ENCODE measurements at places on chromosomes 5 and 9.

GRCh38 chr9:115604831-115605483 is 487.0 kb upstream of the TNC start:
- no peak for DNase-seq

GRCh38 chr5:135494196-135494595 is 41.6 kb downstream of the NEUROG1 start:
- no peak for DNase-seq

DNA sequence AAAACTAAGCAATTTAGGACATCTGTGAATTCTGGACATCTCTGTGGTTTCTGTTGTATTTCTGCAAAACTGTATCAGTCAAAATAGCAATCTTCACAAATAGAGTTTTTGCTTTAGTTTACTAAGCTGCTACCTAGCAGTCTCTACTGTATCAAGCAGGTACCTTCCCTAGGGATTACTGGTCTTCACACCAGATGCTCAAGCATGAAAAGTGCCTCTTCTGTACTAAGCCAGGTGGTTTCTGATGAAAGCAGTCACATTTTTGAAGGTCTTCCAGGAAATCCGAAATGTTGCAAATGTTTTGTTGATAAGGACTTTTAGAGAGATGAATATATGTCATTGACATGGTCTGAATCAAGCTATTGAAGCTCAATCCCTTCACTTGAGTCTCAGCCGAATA is 540.0 kb downstream of the KCTD16 start:
- DNase-seq: no peak

DNA sequence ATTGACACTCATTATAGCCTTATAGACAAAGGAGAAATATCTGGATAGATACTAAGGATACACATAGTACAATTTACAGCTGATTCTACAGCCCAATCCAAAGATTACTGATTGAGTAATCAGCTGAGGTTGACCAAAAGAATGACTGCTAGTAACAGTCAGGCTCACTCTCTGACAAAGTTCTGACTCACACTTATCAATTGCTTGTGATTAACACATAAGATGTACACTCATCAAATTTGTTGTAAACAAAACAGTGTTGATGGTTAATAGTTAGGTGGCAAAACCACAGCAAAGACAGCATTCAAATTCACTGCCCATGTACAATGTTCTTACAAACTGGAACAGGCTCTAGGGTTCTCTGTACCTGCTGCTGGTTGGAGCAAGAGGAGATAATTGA is 422.7 kb downstream of the TLE1 start:
- DNase-seq: no peak

DNA sequence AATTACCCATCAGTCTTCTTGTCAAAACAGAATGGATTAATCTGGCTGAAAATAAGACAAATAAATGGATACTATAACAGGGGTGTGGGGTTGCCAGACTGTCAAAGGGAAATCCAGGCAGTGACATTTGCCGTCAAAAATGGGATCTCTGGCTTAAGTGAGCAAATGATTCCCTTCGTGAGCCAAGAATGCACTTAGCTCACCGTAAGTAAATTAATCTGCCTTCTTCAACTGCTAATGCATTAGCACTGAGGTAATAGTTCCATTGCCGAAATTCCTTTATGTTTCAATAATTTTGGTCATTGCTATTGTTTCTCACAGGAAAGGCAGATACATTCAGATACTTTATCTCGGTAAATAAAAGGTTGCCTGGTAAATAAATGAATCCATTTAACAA is 377.8 kb downstream of the KIAA0825 start:
- DNase-seq: no peak

- no peak for DNase-seq
Observed at GRCh38 chr5:129547137-129547536, 87.0 kb downstream of the ADAMTS19 start.

DNA sequence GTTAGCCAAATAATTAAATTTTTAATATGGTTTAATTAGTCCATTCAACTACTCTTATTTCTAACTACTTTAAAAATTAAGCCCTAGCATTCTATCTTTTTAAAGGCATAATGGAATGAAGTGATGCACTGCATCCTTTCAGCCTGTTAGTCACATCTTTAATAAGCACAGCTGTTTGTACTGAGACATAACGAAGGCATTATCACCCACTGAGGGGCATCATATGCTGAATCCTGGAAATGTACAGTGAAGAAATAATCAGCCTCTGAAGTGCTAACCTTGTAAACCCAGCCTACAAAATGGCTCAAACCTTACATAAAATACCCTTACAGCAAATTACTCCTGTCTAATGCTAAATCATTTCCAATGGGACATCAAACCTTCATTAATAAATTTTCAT is 33.1 kb downstream of the EPB41L4A start:
- no peak for DNase-seq

All from Caco-2 (cell line).